ENCODE measurements at places on chromosomes 2 and 18.

DNA sequence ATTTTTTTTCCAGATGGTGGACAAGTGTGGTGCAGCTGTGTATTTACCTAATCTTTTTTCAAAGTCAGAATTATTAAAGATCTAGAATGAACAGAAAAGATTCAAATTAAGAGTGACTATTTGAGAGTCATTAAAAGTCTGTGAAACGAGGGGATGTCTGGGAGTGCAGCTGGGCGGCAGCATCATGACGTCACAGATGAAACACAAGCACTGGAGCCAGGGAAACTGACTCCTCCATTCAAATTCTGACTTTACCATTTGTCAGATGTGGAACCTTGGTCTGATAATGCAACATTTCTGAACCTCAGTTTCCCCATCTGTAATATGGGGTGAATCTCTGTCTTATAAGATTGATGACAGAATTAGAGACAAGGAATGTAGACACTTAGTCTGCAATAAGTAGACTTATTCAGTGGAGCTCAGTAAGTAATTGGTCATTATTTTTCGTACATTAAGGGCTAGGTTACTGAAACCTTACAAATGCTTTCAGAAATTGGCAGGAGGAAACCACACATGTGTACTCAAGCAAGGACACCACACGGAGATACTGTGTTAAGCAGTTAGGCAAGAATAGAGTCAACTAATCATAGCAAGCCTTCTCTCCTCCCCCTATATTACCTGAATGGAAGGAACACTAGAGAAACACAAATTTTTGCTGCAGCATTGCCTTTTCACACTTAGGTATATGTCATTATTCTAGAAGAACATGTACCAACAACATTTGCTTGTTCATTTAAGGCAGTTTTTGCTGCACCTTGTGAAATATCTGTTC is 27.8 kb upstream of the CXXC1 start:
- no peak for DNase-seq

GRCh38 chr2:238438856-238439849 is 12.4 kb downstream of the ASB1 start:
- DNase-seq, result no peak

GRCh38 chr2:29749041-29749440 is 172.3 kb downstream of the ALK start:
- no peak for DNase-seq

DNA sequence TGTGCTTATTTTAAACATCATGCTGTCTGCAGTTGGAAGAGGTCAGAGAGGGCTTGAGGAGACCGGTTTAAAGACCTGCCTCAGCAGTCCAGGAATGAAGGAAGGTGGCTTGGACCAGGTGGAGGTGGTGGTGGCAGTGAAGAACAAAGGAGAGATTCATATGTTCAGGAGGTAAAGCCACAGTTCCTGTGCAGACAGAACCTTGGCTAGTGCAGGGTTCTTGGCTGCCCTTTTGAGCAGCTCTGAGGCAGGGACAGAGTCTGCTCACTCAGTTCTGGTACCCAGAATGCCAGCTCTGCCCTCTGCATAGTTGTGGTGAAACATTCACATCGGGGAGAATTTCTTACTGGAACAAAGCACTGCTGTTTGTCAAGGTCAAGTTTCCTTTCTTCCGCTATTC is 669.7 kb upstream of the HS6ST1 start:
- DNase-seq, result no peak

- DNase-seq, result no peak
Measured at GRCh38 chr18:54975598-54975997, 16.3 kb upstream of the CCDC68 start.

DNA sequence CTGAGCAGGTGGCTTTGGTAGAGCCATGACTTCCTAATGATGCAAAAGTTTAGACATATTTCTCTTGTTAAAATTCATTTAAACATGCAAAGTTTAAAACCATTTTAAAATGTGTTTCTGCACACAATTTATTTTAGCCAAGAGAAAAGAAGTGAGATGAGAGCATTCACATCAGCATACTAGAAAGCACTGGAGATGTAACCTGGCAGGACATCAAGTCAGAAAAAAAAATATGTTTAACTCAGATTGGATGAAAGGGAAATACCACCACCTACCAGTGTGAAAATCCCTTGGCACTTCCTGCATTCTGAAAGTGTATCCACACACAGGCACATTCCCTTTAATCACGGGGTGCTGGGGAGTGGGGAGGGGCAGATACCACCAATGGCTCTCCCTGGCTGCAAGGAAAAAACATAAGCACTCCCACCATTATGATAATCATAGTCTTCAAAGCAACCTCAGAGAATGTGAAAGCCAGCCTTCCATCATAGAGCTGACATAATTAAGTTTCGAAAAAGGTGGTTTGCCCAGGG is 25.0 kb downstream of the DNER start:
- no peak for DNase-seq

DNA sequence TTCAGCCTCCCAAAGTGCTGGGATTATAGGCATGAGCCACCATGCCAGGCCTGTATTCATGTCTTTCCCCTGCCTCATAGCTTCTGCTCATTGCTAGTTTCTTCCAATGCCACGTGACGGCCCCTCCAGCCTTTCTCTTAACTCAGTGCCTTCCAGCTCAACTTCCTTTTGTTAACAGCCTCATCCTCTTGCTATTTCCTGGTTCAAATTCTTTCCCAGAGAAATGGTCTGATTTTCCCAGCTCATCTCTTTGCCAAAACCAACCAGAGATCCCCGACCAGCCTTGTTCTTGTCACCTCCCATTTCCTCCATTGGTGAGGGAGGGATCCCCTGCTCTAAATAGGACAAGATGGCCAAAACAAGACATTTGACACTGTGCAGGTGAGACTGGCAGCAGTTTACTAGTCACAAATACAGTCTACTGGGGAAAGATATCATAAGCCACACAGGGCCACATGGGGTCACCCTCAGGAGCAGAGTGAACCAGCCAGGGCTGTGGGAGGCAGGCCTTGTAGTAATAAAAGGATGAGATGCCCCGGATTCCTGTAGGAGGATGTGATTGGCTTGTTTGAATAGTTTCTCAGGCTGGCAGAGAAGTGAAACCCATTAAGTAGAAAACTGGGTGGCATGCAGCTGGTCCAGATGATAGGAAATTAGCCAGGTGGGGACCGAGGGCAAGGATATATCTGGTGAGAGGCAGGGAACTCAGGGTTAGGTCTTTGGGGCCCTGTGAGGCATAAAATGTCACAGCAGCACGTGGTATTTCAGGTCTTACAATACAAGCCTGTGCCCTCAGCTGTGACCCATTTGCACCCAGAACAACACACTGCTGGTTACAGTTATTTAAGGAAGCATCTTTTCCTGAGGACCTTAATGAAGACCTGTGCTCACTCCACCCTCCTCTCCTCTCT is 6.4 kb downstream of the CD207 start:
- no peak for DNase-seq

DNA sequence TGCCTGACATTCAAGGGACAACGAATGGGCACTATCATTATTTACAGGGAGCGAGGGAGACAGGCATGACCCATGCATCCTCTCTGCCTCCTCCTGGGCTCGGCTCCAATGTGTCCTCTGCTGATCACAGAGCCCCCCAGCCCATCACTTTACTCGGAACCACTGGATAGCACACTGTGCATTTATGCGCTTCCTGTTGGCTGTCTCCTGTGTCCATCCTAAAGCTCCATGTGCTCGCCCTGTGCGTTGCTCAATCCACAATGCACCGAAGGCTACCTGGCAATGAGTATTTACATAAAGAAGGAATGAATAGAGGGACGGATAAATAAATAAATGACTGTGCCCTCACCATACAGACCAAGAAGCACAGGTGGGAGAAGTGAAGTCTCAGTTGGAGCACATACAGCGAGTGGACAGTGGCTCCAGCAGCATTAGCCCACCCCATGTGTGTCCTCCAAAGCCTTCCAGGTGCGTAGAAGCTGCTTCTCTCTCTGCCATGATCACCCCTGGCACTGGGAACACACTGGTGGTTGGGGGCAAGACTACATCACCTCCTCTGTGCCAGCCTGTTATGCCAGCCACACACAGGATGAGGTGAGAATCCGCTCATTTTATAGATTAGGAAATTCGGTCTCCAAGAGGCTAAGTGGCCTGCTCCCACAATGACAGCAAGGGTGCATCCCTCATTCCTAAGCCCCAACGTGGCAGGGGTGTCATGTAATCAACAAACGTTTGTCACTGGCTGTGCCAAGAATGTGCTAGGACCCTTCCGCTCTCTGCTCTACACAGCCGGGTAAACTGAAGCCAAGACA is 2.3 kb upstream of the GDF7 start:
- DNase-seq, result no peak

Data from stimulated activated CD8-positive, alpha-beta memory T cell treated with anti-CD3 and anti-CD28 coated beads, Interleukin-15, amount 100 ng/mL, for 24 hours (primary cell).